T-cell (primary cell): ENCODE measurements at places on chromosomes 11 and 22.

DNA sequence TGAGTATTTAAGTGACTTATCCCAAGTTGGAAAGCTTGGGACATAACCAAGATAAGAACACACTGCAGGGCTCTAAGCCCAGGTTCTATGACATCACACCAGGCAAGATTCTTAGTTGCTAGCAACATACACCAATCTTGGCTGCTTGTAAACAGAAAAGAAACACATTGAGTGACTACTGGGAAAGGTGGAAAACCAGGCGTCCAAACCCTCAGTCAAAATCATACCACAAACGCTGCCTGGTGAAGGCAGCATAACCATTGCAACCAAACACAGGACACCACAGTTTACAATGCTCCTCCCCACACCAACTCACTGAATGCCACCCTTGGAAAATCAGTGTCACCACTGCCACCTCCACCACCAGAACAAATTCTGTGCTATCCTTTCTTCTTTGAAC is 379.9 kb downstream of the TTC28 start:
- H3K4me3 ChIP-seq = no peak overlapping the region
- H3K4me1 ChIP-seq = no peaks in the 10 kb centered on the region

DNA sequence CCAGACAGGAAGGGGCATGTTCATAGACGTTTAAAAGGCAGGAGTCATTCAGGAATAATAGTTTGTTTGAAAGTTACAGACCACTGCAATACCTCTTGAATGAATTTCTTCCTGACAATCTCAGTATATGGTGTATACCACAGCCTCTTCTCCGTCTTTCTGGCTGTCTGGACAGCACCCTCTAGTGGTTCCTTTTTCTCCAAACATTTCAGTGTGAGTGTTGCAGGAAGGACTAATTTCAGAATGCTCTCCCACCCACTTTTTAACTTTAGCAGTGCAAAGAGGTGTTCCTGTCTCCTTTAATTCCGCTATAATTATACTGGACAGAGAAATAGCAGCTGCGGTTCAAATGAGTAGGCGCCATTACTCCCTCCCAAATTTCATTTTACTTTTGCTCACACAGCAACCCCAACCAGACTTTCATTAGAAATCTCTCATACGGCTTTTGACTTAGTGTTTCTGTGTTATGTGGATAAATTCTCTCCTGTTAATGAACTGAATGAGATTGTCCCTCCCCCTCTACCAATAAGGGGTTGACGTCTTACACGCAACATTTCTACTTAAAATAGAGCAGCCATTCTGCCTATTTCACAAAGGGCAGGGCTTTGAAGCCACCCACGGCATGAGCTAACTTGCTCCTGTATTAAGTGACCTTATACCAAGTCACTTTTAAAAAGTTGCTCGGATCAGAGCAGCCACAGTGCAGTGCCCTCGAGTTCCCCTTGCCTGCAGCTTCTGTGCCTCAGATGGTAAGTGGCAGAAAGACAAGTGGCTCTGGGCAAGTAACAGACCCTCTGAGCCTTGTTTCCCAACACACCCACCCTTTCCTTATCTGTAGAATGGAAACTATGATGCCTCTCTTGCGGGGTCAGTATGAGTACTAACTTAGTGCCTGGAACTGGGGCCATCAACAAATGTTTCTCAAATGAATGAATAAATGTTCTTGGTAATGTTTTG is 368.6 kb downstream of the OPCML start:
- H3K36me3 ChIP-seq = no peaks in the 10 kb centered on the region
- DNase-seq = no peak
- no peak overlapping the region for H3K4me3 ChIP-seq
- no peaks in the 10 kb centered on the region for H3K4me1 ChIP-seq
- no peak overlapping the region for H3K27ac ChIP-seq

DNA sequence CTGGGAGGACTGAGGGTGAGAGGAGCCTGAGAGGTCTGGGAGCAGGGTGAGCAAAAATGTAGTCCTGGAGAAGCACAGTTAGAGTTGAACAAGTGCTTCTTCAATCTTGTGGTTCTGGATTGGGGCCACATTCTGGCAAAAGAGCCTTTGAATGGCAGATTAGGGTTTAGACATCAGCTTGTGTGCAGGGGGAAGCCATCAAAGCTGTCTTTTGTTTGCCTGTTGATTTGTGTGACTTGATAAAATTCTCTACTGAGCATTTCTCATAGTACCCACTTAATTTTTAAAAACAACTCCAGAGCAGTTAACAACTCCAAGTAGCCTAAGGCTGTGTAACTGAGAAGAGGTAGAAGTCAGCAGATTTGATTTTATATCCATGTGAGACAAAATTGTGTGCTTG is 166.2 kb downstream of the FAT3 start:
- H3K27me3 ChIP-seq = no peaks in the 10 kb centered on the region
- H3K4me1 ChIP-seq = no peaks in the 10 kb centered on the region
- H3K4me3 ChIP-seq = no peak overlapping the region

DNA sequence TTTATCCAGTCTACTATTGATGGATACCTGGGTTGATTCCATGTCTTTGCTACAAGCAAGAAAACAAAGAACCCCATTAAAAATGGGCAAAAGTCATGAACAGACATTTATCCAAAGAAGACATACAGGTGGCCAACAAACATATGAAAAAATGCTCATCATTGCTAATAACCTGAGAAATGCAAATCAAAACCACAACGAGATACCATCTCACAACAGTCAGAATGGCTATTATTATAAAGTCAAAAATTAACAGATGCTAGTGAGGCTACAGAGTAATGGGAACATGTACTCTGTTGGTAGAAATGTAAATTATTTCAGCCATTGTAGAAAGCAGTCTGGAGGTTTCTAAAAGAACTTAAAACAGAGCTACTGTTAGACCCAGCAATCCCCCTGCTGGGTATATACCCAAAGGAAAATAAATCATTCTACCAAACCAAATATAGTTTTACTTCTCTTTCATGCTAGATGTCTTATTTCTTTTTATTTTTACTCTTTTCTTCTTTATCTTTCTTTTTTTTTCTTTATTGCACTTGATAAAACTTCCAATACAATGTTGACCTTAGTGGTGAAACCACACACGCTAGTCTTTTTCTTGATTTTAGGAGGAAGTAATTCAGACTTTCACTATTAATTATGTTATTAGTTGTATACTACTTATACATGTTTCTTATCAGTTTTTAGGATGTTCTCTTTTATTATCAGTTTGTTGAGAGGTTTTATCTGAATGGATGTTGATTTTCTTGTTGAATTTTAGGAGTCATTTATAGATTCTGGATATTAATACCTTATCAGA is 14.3 kb downstream of the TRIM22 start:
- H3K27me3 ChIP-seq = no peaks in the 10 kb centered on the region
- H3K4me1 ChIP-seq = no peaks in the 10 kb centered on the region
- DNase-seq = no peak
- no peak overlapping the region for H3K4me3 ChIP-seq

DNA sequence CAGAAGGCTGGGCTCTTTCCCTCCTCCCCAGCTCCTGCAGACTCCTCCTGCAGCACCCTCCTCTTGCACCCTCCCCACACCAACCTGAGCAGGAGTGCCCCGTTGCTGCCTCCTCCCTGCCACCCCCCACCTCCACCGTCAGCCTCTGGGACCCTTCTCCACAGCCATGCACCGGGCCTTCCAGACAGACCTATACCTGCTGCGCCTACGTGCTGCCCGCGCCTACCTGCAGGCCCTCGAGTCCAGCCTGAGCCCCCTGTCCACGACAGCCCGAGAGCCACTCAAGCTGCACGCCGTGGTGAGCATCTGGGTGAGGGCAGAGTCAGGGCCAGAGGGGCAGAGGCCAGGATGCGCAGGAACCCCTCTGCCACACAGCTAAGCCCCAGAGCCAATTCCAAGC is 16.2 kb downstream of the ZDHHC24 start:
- H3K36me3 ChIP-seq = peaks cover 21% of the 10 kb centered on the region
- no peaks in the 10 kb centered on the region for H3K4me1 ChIP-seq
- no peak for DNase-seq

- H3K4me1 ChIP-seq = peaks cover 6% of the 10 kb centered on the region
- H3K4me3 ChIP-seq = no peak overlapping the region
- DNase-seq = no peak
- peaks cover 12% of the 10 kb centered on the region for H3K36me3 ChIP-seq
- no peak overlapping the region for H3K27ac ChIP-seq
- H3K27me3 ChIP-seq = no peaks in the 10 kb centered on the region
Measured at GRCh38 chr11:96278039-96278897, 64.7 kb downstream of the MAML2 start.

- H3K4me1 ChIP-seq = no peaks in the 10 kb centered on the region
- no peaks in the 10 kb centered on the region for H3K27me3 ChIP-seq
- H3K27ac ChIP-seq = no peak overlapping the region
- H3K4me3 ChIP-seq = no peak overlapping the region
- DNase-seq = no peak
Measured at GRCh38 chr11:11363674-11364073, 10.6 kb upstream of the CSNK2A3 start.

DNA sequence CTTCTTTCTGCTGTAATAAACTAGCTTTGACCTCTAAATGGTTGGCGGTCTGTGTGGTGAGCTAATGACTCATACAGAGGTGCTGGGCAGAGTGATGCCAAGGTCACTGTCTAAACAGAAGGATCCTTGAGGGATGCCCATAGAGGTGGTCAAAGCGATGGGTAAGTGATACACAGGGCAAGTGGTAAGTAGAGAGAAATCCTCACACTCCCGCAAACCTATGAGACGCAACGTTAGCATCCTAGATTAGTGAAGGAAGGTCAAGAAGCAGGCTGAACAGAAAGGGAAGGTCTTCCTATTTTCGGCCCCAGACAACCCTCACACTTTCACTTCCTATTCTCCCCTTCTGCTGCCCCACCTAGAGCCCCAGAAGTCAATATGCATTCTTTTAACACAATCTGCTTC is 65.6 kb upstream of the SESN3 start:
- no peaks in the 10 kb centered on the region for H3K36me3 ChIP-seq
- no peak overlapping the region for H3K4me3 ChIP-seq
- H3K27me3 ChIP-seq = peaks cover 3% of the 10 kb centered on the region
- H3K4me1 ChIP-seq = peaks cover 17% of the 10 kb centered on the region

- no peak for DNase-seq
- no peak overlapping the region for H3K27ac ChIP-seq
- no peak overlapping the region for H3K4me3 ChIP-seq
- H3K27me3 ChIP-seq = peaks cover 75% of the 10 kb centered on the region
- H3K4me1 ChIP-seq = no peaks in the 10 kb centered on the region
- H3K36me3 ChIP-seq = no peaks in the 10 kb centered on the region
Measured at GRCh38 chr11:69726481-69726880, 22.7 kb upstream of the FGF19 start.

- no peak overlapping the region for H3K4me3 ChIP-seq
- DNase-seq = no peak
- H3K4me1 ChIP-seq = peaks cover 60% of the 10 kb centered on the region
- H3K36me3 ChIP-seq = no peaks in the 10 kb centered on the region
- no peak overlapping the region for H3K27ac ChIP-seq
Measured at GRCh38 chr11:45925550-45925949, 3.1 kb downstream of the LARGE2 start.

- H3K27ac ChIP-seq = no peak overlapping the region
- no peaks in the 10 kb centered on the region for H3K27me3 ChIP-seq
- no peak overlapping the region for H3K4me3 ChIP-seq
Measured at GRCh38 chr11:2100361-2101170, 38.6 kb downstream of the IGF2 start.

GRCh38 chr11:35946766-35947165 is 2.9 kb downstream of the LDLRAD3 start:
- no peak for DNase-seq
- no peak overlapping the region for H3K4me3 ChIP-seq
- no peak overlapping the region for H3K27ac ChIP-seq
- H3K4me1 ChIP-seq = peaks cover 6% of the 10 kb centered on the region
- H3K27me3 ChIP-seq = peaks cover 28% of the 10 kb centered on the region
- no peaks in the 10 kb centered on the region for H3K36me3 ChIP-seq

GRCh38 chr11:95711945-95712221 is 77.7 kb downstream of the FAM76B start:
- H3K27ac ChIP-seq = no peak overlapping the region
- H3K4me3 ChIP-seq = no peak overlapping the region
- peaks cover 3% of the 10 kb centered on the region for H3K4me1 ChIP-seq

- no peak for DNase-seq
- H3K4me1 ChIP-seq = no peaks in the 10 kb centered on the region
- H3K27me3 ChIP-seq = no peaks in the 10 kb centered on the region
- H3K36me3 ChIP-seq = no peaks in the 10 kb centered on the region
- no peak overlapping the region for H3K27ac ChIP-seq
Measured at GRCh38 chr11:79170321-79170720, 270.5 kb downstream of the TENM4 start.

GRCh38 chr11:79561496-79561895 is 120.7 kb upstream of the TENM4 start:
- no peak overlapping the region for H3K4me3 ChIP-seq
- H3K27ac ChIP-seq = no peak overlapping the region
- DNase-seq = no peak
- H3K27me3 ChIP-seq = peaks cover 2% of the 10 kb centered on the region

DNA sequence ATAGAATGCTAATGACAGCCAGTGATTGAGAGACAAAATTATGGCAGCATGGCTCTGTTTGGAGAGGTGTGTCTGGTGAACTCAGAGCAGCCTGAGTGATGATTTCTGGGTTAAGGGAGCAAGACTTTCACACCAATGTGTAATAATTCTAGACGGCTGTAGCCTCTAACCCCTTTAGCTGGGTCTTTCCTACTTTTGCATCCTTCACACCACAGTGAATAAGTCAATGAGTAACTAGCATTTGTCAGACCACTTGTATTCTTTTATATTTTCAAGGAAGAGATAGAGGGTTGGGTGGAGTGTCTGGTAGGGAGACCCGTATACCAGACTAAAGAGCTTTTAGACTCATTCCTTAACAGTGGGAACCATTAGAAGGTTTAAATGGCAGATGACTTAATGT is 50.4 kb downstream of the ATXN10 start:
- H3K4me3 ChIP-seq = no peak overlapping the region
- DNase-seq = no peak
- H3K27ac ChIP-seq = no peak overlapping the region
- H3K27me3 ChIP-seq = no peaks in the 10 kb centered on the region
- peaks cover 4% of the 10 kb centered on the region for H3K4me1 ChIP-seq

- no peaks in the 10 kb centered on the region for H3K4me1 ChIP-seq
- H3K4me3 ChIP-seq = no peak overlapping the region
- no peaks in the 10 kb centered on the region for H3K36me3 ChIP-seq
- no peak for DNase-seq
- H3K27me3 ChIP-seq = no peaks in the 10 kb centered on the region
Measured at GRCh38 chr11:20249378-20249777, 89.1 kb upstream of the DBX1 start.

DNA sequence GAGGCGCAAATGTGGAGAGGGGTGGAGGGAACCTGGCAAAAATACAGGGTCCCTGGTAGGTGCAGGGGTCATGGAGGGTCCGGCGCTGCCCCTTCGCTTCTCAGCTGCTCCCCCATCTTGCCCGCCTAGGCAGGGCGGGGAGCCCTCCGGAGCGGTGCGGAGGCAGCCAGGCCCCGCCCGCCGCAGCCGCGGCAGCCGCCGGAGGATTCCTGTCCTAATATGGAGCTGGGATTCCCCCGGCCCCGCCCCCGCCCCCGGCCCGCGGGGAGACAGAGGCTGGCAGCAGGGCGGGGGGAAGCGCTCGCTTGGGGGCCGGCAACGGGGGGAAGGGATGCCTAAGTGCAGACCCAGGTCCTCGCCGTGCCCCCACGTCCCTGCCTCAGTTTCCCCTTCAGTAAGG is 1.0 kb upstream of the NPAS4 start:
- H3K27ac ChIP-seq = no peak overlapping the region
- no peak for DNase-seq
- peaks cover 5% of the 10 kb centered on the region for H3K27me3 ChIP-seq
- peaks cover 14% of the 10 kb centered on the region for H3K4me1 ChIP-seq

- H3K4me1 ChIP-seq = no peaks in the 10 kb centered on the region
- no peak overlapping the region for H3K4me3 ChIP-seq
- H3K27me3 ChIP-seq = no peaks in the 10 kb centered on the region
- no peak overlapping the region for H3K27ac ChIP-seq
- H3K36me3 ChIP-seq = no peaks in the 10 kb centered on the region
Measured at GRCh38 chr22:28297504-28297903, 378.4 kb upstream of the PITPNB start.
